ENCODE measurements at places on chromosomes 12 and 14.

DNA sequence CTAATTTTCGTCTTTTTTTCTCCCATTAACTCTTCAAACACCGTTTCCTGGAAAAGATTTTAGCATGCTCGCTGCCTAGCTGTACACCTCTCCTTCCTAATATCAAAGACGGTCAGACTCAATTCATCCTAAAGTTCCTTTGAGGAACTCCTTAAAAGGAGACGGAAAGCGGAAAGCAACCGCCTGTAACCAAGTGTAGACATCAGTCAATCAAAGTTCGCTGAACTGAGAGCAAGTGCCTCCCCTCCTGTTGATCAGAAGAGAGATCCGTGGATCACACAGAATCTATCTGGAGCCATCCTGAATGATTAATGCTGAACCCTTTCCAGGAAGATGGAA, 412 bp upstream of the TEP1 start:
- peak; percentile 53 for DNase-seq

GRCh38 chr12:48807981-48808380, 10.3 kb upstream of the CACNB3 start:
- DNase-seq: no peak

DNA sequence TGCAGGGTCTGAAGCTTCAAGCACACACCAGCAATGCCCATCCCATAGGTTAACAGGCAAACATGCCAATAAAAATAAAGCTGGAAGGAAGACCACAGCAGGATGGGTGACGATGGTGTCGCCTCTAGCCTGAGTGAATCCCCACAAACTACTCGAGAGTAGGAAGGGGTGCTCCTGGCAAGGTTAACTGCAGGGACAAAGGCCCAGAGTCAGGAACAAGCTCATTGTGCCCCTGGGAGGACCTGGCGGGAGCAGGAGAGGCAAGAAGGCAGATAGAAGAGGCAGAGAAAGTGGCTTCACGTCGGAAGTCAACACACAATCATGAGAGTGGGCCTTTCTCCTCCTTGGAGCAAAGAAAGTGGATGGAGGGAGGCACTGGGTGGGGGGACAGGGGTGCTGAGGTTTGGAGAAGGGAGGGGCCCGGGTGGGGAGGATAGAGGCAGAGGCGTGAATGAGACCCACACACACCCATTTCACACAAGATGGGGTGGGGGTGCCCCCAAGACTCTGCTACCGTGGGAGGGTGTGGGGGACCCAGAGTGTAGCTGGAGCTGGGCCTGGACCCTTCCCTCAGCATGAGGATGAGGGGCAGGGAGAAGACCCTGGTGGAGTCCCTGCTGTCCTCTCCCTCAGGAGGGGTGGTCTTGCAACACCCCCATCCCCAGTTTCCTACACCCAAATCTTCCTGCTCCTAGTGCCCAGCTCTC, 43.1 kb downstream of the DIO3 start:
- DNase-seq: no peak

DNA sequence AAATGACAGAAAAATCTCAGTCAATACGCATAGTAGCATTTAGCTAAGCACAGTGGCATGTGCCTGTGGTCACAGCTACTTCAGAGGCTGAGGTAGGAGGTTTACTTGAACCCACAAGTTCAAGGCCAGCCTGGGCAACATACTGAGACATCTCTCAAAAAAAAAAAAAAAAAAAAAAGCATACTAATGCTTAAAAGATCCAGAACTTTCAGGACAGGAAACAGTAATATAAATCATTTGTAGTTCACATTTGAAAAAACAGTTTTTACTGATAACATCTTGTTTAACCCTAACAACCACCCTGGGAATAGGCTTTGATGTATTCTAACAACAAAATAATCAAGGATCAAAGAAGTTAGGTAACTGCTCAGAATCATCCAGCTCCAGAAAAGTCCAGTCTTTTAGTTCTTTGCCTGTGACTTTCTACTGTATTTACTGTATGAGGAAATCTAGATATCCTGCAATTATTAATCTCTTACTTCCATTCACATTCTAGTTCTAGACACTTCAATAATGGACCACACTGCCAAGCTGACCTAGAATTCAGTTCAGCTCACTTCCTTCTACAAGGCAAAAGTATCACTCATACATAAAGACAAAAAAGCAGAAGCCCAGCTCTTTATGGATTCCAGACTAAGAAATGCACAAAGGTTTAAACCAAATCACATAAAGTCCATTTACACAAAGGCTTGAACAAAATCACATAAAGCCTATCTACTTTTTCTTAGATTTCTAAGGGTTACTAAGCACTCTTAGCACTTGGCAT, 28.5 kb downstream of the PAWR start:
- no peak for DNase-seq

GRCh38 chr12:105053116-105053572, 31.1 kb downstream of the ALDH1L2 start:
- peak; percentile 36 for DNase-seq

DNA sequence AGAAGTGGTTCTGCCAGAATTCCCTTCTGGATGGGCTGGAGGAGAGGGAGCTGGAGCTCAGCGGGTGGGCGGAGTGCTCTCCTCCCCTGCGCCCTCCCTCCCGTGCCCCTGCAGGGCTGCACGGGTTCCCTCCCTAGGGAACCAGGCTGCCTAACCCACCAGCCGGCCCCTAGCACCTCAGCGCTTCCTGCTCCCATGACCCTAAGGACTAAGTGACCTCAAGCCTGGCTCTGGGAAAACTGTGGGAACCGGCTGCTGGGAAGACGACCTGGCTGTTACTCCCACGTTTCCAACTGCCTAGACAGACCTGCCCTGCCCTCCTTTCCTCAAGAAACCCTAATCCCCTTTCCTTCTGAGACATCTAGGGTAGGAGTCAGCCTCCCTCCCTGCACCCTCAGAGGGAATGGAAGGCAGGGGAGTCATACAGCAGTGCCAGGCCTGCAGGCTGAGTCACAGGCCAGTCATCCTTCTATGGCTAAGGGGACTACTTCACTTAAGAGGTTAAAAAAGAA, 31.5 kb downstream of the SLC6A12 start:
- no peak for DNase-seq

GRCh38 chr12:120406069-120406468, 31.8 kb upstream of the COX6A1 start:
- DNase-seq: no peak

DNA sequence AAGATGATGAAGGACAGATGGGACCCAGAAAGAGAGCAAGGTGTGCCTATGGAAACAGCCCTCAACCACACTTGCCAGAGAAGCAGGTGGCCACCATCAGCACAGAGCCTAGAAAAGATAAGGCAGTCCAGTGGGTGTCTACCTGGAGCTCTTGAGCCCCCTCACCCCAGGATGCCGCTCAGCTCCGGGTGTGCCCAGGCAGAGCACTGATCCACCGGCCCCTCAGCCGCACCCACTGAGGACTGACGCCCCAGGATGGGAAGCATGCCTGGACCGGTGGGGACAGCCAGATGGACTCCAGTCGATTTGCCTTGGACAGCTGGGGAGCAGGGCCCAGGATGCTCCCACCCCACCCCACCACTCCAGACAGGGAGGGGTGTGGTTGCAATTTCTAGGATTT, 15.1 kb upstream of the ZFP36L1 start:
- DNase-seq: no peak

GRCh38 chr12:53191096-53191884, 10.6 kb upstream of the CSAD start:
- no peak for DNase-seq

DNA sequence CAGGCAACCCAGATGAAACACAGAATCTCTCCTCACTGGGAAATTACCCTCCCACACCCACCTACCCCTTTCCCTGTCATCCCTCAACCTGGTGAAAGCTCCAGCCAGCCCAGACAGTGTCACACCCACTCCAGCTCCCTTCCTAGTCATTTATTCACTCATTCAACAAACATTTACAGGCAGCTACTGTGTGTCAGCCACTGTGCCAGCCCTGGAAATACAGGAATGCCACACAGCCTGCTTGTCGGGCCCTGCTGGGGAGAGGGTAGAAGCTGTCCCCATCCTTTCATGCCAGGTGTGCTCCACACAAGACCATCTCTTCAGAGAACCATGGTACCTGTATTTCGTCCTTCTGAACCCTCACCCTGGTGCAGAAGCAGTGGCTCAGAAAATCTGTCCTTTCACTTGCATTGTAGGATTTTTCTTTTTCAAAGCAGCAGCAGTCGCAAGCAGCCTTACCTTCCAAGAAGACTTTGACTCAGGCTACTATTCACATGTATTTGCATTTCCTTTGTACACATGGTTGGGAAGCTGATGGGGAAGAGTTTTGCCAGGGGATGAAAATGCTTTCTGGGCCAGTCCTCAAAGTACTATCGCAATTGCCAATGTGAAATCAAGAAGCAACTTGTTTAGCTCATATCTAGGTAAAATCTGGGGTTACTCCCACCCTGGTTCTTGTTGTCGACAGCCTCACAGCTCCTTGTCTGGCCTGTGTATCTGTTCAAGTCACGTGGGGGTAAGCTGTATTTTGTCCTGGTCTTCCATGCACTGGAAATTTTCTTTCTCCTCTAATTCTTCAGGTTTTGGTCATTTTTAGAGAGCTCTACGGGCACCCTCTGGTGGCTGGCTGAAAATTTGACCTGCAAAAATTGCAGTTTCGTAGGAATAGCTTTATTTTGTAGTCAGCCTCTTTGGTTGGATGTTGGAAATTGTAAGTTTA, 147.4 kb upstream of the EGLN3 start:
- DNase-seq: no peak
